ENCODE measurements at places on chromosomes 13 and 19.

- no peak for DNase-seq
Measured at GRCh38 chr19:7917267-7918061, 2.7 kb upstream of the SNAPC2 start.

DNA sequence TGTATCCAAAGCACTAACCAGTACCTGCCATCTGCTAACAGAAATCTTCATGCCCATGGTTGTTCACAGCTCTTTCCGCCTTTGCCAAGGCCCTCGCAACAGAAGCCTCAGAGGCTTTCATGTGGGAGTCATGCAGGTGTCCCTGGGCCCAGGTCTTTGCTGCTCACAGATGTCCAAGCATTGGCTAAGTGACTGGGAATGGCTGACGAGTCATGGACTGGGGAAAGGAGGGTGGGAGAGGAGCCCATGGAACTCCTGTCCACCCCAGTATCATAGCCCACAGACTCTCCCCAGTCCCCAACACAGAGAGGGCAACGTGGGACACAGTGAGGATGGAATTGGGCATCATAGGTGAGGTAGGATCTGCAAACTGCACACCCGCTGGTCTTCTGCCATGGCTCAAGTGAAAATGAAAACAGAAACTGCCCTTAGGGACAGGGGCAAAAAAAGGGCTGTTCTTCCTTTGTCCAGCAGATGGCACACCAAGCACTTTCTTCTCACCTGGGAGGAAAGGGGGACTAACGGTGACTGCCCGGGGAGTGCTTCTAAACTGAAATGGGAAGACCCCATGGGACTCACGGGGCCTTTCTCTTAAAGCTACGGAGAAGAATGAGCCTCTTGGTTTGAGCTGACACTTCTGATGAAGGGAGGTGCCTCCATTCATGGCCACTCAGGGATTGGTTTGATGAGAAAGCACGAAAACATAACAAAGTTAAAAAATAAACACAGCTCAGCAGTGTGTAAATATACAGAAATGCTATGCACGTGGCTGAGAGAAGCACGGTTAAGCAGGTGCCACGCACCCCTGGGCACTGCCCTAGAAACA, 11.1 kb upstream of the DHRS12 start:
- DNase-seq, result peak; percentile 66

- no peak for DNase-seq
Measured at GRCh38 chr19:8017808-8018207, 12.4 kb upstream of the ELAVL1 start.

DNA sequence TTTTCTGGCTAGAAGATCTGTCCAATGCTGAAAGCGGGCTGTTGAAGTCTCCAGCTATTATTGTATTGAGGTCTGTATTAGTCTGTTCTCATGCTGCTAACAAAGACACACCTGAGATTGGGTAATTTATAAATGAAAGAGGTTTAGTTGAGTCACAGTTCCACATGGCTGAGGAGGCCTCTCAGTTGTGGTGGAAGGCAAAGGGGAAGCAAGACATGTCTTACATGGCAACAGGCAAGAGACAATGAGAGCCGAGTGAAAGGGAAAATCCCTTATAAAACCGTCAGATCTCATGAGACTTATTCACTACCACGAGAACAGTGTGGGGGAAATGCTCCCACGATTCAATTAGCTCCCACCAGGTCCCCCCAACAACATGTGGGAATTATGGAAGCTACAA, 980.4 kb downstream of the SLITRK5 start:
- DNase-seq, result no peak

DNA sequence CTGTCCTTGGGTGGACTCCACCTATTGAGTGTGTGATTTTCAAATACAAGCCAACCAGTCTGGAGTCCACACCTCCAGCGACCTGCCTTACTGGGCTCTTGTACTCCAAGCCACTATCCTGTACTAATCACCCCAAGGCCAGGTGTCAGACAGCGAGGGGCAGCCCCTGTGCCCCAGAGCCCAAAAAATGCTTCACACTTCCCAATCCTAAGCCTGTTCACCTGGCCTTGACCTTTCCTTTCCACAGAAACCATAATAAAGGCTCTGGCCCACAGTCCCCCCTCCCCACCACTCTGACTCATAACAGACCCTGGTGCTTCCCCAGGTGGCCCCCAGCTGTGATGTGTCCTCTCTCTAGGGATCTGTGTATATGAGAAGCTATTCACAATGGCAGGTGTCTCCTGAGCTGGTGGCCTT, 3.9 kb downstream of the CD209 start:
- DNase-seq, result no peak

GRCh38 chr13:65914716-65915115, 1315.4 kb downstream of the PCDH9 start:
- no peak for DNase-seq

- DNase-seq, result peak; percentile 27
Measured at GRCh38 chr19:1811472-1811894, 593 bp downstream of the ATP8B3 start.

- DNase-seq, result no peak
Measured at GRCh38 chr19:14091813-14092462, 1.4 kb upstream of the SAMD1 start.

DNA sequence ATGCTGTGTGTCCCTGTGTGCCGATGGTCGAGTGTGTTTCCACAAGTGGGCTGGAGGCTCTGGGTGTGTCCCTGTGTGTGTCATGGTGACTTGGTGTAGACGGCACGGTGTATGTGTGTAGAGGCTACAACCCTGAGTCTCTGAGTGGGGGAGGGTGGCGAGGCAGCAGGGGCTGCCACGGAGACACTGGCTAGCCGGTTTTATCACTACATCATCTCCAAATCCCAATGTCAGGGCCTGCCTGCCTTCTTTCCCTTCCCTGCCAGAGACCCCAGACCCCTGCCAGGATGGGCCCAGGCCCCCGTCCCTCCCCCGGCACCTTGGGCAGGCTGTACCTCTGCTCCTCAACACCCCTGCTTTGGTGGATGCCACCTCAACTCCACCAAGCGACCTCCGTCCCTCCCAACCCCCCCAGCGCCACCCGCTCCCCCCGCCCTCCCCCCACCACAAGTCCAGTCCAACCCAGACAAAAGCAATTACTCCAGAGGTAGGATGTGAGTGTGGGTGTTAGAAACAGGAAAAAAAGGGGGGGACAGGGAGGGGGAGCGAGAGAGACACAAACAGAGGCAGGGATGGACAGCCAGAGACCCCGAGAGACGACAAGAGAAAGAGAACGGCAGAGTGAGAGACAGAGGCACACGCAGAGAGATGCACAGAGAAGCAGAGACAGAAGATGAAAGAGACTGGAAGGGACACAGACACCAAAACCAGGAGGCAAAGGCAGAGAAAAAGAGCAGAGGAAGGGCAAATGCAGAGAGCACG, 21.6 kb upstream of the POU2F2 start:
- no peak for DNase-seq

DNA sequence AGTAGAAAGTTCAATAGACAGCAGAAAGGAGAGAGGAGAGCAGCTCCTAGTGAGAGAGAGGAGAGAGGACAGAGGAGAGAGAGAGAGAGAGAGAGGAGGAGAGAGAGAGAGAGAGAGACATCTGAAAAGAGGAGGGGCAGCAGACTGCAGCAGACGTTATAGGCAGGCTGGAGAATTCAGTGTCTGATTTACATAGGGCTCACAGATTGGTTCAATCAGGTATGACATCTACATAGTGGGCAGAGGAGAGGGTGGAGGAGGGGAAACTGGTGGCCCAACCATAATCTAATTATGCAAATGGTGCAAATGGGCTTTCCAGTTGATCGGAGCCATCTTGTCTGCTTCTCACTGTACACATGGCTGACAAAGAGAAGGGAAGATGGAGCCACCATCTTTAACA, 221.3 kb upstream of the TRPC4 start:
- DNase-seq, result no peak

GRCh38 chr13:84446972-84447639, 564.8 kb upstream of the SLITRK1 start:
- DNase-seq, result no peak

DNA sequence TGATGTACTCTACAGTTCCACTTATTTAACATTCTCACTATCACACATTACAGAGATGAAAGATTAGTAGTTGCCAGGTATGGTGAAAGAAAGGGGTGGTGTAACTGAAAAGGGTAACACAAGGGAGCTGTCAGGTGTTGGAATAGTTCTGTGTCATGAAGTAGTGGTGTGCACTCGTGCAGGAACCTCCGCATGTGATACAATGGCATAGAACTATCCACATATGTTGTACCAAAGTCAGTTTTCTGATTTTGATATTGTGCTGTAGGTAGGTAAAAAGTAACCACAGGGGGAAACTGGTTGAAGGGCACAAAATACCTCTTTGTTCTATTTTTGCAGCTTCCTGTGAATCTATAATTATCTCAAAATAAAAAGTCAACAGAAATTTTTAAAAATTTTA, 24.4 kb upstream of the RPL21 start:
- DNase-seq, result no peak

- no peak for DNase-seq
Measured at GRCh38 chr19:50377051-50377461, 799 bp downstream of the NR1H2 start.

GRCh38 chr13:79307433-79307861, 98.6 kb downstream of the RBM26 start:
- DNase-seq, result no peak

- DNase-seq, result no peak
Measured at GRCh38 chr19:49632576-49632975, 7.4 kb downstream of the RRAS start.

- no peak for DNase-seq
Measured at GRCh38 chr13:113474179-113474578, 16.3 kb downstream of the DCUN1D2 start.

DNA sequence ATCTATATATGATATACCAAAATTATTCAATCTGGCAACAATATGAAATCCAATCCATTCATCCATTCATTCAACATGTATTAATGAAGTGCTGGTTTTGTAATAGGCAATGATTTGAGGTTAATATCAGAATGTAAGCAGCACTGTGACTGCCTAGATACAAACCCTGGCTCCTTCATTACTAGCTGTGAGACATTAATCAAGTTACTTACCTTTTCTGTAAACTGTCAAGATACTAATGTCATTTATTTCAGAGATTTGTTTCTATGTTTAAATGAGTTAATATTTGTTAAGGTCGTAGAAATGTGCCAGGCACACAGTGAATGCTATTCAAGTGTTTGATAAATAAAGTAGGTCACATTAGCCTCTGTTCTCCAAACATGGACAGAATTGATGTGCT, 40.9 kb downstream of the CLDN10 start:
- DNase-seq, result no peak

DNA sequence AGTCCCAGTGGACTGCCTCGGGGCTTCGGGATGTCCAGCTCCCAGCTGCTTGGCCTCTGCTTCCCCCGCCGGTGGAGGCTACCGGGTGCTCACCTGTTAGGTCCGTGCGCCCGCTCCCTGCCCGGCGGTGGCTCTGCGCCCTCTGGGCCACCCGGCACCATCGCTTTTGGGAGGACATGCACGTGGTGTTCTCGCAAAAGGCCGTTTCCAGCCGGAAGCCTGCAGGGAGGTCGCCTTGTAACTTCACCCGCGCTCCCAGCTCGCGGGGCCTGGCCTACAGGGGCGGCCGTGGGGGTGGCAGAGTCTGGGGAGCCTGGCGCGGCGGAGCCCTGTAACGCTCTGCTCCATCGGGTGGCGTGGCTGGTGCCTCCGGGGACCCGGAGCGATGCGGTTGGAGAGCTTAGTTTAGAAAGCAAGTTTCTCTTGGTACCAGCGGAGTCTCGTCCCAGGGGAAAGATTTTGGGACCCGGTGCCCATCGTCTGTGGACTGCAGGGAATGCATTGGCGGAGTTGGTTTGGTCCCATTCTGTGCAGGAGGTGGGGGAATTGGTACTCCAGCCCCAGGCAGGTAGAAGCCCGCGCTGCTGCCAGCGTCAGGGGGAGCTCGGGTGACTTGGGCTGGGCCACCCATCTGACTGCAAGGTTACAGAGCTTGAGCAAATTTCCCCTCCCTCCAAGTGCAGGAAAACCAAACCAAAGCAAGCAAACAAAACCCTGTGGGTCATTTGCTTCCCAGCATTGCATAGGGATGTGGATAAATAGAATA, 673 bp downstream of the SPATA13 start:
- DNase-seq, result no peak

GRCh38 chr19:10000171-10000826, 10.0 kb downstream of the COL5A3 start:
- peak; percentile 29 for DNase-seq

DNA sequence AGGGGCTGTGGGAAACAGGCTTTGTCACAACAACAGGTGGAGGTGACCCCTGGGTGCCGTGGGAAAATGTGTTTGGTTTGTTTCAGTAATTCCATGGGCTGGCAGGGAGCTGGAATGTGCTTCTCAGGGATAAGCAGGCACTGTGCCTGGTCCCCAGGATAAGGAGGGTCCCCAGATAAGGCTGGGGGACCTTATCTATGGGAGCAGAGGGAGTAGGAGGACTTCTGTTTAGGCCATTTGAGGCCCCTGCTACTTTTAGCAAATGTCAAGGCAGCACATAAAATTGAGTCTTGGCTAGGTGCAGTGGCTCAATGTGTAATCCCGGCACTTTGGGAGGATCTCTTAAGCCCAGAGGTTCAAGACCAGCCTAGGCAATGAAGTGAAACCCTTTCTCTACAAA, 59.5 kb downstream of the KCNC3 start:
- no peak for DNase-seq

GRCh38 chr19:50628551-50628950, 11.1 kb downstream of the SYT3 start:
- no peak for DNase-seq

DNA sequence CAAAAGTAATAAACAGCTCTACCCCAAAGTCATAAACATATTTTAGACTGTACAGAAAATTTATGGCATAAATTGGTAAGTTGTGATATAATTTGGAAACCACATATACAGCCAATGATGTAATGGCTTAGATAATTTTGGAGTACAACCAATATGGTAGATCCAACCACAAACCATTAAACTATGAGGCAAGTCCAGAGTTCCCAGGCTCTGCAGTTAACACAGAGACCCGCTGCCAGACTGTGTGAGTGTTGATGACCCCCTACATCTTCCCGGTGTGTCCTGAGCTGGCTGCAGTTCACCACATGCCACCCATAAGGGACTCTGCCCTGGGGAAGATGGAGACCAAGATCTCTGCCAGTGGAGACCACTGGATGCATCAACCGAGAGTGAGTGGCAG, 9.9 kb upstream of the SERPINE3 start:
- DNase-seq, result no peak

GRCh38 chr13:23701636-23702035, 131.4 kb downstream of the TNFRSF19 start:
- no peak for DNase-seq

GRCh38 chr13:26759907-26760831, at the start of gene GPR12:
Gene GPR12, minus strand, starts transcription at chr13:26760786. Its CDS starts 959 bp downstream, at chr13:26759827.
- DNase-seq, result no peak

GRCh38 chr13:72530471-72530870, 197.0 kb downstream of the MZT1 start:
- no peak for DNase-seq

DNA sequence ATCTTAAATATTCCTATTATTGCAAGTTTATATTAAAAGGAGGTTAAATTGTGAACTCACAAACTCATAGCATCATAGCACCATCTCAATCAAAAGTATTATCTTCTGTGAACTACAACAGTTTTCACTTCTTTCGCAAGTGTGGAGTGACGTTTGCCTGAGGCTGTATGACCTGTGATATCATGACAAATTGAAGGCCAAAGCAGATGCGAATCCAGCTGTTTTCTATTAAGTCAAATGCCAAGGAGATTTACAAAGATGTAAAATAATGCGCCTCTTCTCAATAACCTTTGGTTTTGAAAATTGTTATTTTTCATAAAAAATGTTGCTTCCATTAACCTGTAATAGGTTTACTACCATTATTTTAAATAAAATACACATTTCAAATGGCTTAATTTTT, 7.6 kb upstream of the PEG3 start:
- no peak for DNase-seq

All from bone marrow (tissue), 2 donors.